ENCODE measurements at places on chromosomes 11 and 22. TPM values are rescaled to one million over a fixed set of nuclear protein-coding genes. Genes with fewer than 3 reads are reported as not detected.

- no peak for DNase-seq
Measured at GRCh38 chr11:3853899-3854659, 1.4 kb upstream of the STIM1 start.

DNA sequence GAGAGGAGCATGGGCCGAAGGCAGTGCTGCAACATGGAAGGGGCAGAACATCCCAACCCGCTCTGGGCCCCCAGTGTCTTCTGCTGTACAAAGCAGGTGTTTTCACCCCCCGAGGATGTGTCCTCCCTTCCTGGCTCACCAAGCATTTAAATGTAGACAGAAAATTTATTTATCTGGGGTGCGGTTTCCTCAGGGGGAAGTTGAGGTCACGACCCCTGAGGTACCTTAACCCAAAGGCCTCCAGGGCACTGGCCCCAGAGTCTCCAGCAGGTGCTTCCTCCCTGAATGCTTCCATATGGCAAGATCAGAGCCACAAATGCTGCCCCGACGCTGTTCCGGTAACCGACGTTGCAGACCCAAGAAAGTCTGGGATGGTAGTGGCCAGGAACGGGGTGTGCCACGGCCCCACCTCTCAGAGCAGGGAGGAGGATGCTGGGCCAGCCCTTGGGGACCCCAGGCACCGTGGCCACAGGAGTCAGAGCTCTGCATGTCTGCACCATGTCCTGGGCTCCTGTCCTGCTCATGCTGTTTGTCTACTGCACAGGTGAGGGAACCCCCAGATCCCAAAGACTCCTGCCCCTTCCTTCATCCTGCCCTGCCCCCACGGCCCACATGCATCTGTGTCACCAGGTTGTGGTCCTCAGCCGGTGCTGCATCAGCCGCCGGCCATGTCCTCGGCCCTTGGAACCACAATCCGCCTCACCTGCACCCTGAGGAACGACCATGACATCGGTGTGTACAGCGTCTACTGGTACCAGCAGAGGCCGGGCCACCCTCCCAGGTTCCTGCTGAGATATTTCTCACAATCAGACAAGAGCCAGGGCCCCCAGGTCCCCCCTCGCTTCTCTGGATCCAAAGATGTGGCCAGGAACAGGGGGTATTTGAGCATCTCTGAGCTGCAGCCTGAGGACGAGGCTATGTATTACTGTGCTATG lies at the start of gene VPREB1:
Gene VPREB1 (plus strand): TSS at position 471 of the 935 bp plus-strand sequence. CDS start 28 bp downstream, at position 499.
- no peak for DNase-seq

GRCh38 chr11:79393362-79394043 lies 47.3 kb downstream of the TENM4 start:
- no peak for DNase-seq

- DNase-seq: peak; percentile 69
Measured at GRCh38 chr11:444396-445144, 2.8 kb upstream of the ANO9 start.

Gene MIOX
- polyA plus RNA-seq: not detected
